ENCODE measurements at places on chromosomes 5 and 9.

GRCh38 chr9:68706363-68707201, 1.5 kb downstream of the PIP5K1B start:
- DNase-seq: no peak

DNA sequence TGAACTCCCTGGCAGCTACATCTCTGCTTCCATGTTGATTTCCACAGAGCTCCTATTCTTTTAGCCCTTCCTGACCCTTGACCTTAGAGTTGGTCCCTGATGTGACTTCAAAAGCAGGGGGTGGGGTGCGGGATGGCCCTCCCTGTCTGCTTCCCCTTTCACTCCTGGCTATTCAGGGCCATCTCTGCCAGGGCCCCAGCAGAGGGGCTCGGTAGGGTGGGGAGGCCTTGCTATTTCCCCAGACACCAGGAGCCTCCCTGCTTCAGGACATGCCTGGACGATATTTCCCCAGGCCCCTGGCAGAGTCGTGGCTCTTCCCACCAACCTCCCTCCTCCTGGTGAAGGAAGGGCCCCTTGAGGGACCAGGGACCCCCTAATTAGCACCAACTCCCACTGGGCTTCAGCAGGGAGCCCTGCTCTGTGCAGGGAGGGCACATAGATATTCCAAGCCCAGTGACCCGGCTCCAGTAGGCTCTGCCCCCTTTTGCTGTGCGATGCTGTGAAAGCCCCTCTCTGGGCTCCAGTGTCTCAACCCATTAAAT, 17.3 kb downstream of the CORO2A start:
- no peak for DNase-seq

- DNase-seq: peak; percentile 70
These were observed 99.0 kb downstream of the MUSK start for GRCh38 chr9:110767559-110768063.

GRCh38 chr9:84669013-84669287, 579 bp upstream of the NTRK2 start:
- no peak for DNase-seq

DNA sequence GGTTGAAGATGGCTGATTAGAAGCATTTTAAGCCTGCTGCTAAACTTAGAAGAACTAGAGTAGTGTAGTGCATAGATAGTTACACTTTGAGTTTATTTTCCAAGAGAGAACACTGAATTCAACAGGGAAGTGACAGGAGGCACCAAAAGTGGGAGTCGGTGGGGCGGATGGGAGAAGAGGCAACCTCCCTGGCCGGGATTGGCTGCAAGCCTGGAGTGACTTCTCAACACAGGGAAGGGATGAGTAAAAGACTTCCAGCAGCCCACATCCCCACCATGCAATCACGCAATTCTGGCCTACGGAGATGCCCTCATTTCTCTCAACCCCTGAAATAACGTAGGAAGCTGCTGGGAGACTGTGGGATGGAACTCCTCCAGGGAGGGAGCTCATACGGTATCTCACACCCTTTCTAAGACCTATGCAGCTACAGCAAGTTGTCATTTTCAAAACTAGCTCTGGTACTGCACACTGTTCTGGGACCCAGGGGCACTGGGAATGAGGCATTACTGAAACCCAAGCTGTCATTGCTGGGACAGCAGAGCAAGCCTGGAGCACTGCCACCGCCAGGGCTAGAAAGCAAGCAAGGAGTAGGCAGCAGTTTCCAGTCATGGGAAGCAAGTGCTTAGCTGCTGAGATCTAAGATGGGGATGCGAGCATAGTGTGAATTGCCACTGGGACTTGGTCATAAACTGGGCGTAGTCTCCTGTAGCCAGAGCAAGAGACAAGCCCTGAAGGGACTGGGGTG, 331.6 kb upstream of the PTGER4 start:
- DNase-seq: no peak

GRCh38 chr5:112154940-112155686, 264.0 kb downstream of the EPB41L4A start:
- no peak for DNase-seq

DNA sequence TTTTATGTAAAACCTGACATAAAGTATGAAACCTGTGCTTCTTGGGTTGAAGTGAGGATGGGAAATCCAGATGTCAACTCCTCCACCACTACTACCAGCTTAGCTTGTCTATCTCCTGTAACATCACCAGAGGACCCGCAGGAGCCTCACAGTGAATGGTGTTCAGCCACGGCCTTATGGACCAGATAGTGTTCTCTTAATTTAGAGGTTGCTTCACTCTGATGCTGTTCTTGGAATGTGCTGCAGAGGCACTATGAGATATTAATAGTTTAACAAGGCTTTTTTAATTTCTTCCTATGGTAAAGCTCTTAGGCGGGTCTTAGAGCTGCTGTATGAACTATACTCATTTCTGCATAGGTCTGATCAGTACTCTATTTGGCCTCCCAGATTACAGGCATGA, 27.9 kb downstream of the NFX1 start:
- DNase-seq: no peak

GRCh38 chr5:6506611-6507010, 58.0 kb downstream of the UBE2QL1 start:
- no peak for DNase-seq

GRCh38 chr5:79795764-79796398, 106.2 kb downstream of the CMYA5 start:
- peak; percentile 22 for DNase-seq

GRCh38 chr5:177419046-177419445, 7.4 kb upstream of the GRK6 start:
- DNase-seq: no peak

DNA sequence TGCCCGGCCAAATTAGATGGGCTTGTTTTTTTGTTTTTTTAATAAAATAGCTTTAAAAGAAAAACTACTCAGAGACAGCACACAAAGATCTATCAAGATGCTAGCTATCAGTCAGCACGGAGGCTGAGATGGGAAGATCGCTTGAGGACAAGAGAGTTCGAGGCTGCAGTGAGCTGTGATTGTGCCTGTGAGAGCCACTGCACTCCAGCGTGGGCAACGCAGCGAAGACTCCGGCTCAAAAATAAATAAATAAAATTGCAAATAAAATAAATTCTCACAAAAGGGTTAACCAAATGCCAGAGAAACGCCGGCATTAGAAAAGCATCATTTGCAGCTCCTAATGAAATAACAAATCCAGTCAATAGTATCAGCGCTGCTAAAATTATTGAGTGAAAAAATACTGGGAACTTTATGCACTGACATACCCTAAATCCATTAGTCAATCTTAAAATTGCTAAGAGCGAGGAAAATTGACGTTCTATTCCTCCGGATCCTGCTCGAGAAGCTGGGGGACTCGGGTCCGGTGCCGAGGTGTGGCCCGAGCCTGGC, 681 bp downstream of the CPLANE1 start:
- DNase-seq: no peak

DNA sequence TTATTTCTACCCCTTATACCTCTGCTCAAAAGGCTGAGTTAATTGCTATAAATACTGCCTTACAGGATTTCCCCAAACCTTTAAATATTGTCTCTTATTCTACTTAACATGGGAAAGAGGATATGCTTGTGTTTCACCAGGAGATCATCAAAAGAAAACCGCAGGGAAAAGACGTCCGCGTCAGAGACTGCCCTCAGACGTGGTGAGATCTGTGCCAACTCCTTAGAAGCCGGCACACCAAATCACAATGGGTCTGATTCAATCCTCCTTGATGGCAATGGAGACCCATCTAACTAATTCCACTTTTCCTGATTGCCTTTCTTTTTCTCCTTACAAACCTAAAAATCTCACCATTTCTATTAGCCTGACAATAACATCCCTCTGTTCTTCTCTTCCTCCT, 55.0 kb downstream of the SH3PXD2B start:
- DNase-seq: no peak

DNA sequence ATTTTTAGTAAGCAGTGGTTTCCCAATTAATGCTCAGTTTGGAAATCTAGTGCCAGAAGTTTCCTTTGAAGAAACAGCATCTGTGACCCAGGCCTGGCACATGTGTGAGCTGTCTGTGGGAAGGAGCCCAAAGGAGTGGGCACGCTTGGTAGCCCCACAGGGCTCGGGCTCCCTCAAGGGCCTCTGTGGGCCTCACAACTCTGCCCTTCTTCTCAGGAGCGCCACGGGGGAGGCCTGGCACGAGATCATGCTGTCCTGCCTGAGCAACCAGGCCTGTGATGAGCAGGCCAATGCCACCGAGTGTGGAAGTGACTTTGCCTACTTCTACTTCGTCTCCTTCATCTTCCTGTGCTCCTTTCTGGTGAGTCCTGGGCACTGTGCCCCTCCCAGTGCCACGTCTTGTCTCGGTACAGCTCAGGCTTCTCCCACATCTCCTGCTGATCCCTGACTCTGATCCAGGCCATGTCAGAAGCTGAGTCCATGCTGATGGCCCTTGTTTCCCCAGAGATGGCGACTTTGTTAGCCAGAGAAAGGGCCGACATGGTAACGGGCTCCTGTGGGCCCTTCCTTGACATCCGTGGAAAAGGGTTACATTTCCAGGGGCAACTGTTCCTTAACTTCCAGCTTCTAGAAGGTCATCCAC, 200.4 kb downstream of the CACNA1B start:
- peak; percentile 3 for DNase-seq

- no peak for DNase-seq
These were observed 60.3 kb upstream of the PTGER4 start for GRCh38 chr5:40619421-40619820.

GRCh38 chr5:133533541-133533940, 78.8 kb downstream of the FSTL4 start:
- DNase-seq: no peak

All from uterus (tissue), 4 donors.